ENCODE measurements at places on chromosomes 16 and 17.
A peak's percentile ranks its signal among the peaks of the same experiment; 100 is the strongest.

- DNase-seq: no peak
Measured at GRCh38 chr17:74031316-74032090, 172.0 kb upstream of the RPL38 start.

DNA sequence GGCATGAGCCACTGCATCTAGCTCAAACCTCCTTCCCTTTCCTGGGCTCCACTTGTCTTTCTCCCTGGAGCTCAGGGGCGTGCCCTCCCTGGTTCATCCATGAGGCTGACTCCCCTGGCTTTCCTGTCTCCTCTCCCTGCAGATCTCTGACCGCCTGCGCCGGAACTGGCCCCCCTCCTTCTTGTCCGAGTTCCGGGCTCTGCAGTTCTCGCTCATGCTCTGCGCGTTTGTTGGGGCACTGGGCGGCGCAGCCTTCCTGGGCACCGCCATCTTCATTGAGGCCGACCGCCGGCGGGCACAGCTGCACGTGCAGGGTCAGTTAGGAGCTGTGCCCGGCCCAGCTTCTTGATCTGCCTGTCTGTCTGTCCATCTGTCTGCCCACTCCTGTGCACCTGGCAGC, 1.2 kb upstream of the LAT start:
- no peak for DNase-seq

DNA sequence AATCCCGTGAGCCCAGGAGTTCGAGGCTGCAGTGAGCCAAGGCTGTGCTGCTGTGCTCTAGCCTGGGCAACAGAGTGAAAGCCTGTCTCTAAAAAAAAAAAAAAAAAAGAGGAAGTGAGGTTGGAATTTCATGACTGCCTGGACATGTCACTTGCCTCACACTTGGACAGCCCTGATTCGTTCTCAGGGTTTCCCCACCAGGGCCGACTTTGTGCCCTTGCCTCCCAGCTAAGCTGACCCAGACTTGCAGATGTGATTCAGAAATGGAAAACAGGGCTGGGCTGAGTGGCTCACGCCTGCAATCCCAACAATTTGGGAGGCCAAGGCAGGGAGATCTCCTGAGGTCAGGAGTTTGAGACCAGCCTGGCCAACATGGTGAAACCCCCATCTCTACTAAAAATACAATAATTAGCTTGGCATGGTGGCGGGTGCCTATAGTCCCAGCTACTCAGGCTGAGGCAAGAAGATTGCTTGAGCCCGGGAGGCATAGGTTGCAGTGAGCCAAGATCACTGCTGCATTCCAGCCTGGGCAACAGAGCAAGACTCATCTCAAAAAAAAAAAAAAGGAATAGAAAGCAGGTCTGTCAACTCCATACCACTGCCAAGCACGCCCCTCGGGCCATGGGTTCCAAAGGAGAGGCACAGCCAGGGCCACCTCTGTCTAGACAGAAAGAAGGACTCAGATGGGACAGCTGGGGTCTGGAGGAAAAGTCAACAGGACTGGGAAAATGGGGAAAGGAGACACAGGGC, 46.9 kb downstream of the SOCS1 start:
- no peak for DNase-seq

GRCh38 chr17:78706271-78706915, 75.7 kb downstream of the CYTH1 start:
- DNase-seq: no peak

GRCh38 chr16:29710227-29711219, 31.5 kb downstream of the QPRT start:
- DNase-seq: peak; percentile 61

- no peak for DNase-seq
Measured at GRCh38 chr17:1635675-1636465, 7.2 kb upstream of the SLC43A2 start.

- no peak for DNase-seq
Measured at GRCh38 chr17:37657202-37657601, 14.0 kb upstream of the DDX52 start.

- no peak for DNase-seq
Measured at GRCh38 chr17:61532826-61533225, 58.2 kb downstream of the NACA2 start.

GRCh38 chr16:27317320-27317719, 3.5 kb downstream of the IL4R start:
- DNase-seq: no peak

- DNase-seq: peak; percentile 40
Measured at GRCh38 chr16:71254832-71255525, 24.5 kb upstream of the HYDIN start.

- DNase-seq: peak; percentile 62
Measured at GRCh38 chr17:6479622-6480302, 35.5 kb downstream of the PIMREG start.

DNA sequence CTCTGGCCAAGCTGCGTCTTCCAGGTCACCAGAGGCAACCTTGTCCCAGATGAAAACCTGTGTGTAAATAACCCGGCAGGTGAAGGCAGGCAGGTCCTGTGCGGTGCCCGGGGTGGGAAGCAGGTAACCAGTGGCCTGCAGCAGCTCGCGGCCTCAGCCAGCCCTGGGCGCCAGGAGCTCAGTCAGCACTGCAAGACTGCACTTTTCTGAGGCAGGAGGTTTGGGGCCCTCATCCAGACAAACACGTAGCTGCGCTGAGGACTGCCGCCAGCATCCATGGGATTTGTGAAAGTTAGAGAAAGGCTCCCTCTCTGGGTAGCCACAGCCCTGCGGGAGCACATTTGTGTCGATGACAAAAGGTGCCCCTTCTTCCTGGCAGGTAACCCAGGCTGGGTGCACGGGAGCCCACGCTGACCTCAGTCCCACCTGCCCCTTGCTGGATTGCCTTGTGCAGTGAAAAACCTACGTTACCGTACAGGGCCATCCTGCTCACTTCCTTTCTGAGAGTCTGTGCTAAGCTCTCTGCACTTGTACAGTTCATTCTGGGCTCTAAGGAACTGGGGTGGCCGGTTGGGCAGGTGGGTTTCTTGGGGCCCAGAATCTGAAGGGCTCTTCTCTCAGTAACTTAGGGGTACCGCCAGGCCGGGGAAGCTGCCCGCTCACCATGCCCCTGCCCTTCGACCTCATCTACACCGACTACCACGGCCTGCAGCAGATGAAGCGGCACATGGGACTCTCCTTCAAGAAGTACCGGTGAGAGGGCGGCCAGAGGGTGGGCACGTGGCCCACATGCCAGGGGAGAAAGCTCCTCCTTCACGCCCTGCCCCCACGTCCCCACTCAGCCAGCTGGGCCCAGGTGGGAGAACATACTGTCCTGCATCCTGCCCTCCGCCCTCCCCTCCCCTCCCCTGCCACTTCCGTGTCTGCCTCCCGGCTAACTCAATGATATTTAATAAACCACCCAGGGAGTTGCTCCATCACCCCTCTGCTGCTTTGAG, 56.4 kb downstream of the MGAT5B start:
- DNase-seq: no peak

DNA sequence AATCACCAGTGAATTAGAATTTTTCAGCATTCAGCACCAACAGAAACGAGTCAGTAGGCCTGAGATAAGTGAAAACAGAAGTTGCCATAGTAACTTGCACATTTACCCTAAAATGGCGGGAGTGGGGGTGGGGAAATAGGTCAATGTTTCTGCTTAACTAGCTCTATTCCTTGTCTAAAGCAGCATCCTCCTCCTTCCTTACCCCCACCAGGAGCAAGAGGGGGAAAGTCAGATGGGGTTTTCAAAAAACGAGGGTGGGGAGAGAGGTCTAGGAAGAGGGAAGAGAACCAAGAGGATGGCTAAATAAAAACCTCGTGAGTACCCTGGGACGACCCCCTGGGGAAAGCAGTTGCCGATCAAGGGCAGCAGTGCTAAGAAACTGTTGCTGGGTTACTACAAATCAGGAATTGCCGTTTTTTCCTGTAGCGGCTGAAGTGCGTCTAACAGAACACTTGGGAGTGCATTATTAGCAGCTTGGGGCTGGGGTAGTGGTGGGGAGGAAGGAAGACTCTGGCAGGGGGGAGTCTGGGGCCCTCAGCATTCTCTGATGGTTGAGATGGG, 34.4 kb upstream of the MNT start:
- DNase-seq: peak; percentile 90

DNA sequence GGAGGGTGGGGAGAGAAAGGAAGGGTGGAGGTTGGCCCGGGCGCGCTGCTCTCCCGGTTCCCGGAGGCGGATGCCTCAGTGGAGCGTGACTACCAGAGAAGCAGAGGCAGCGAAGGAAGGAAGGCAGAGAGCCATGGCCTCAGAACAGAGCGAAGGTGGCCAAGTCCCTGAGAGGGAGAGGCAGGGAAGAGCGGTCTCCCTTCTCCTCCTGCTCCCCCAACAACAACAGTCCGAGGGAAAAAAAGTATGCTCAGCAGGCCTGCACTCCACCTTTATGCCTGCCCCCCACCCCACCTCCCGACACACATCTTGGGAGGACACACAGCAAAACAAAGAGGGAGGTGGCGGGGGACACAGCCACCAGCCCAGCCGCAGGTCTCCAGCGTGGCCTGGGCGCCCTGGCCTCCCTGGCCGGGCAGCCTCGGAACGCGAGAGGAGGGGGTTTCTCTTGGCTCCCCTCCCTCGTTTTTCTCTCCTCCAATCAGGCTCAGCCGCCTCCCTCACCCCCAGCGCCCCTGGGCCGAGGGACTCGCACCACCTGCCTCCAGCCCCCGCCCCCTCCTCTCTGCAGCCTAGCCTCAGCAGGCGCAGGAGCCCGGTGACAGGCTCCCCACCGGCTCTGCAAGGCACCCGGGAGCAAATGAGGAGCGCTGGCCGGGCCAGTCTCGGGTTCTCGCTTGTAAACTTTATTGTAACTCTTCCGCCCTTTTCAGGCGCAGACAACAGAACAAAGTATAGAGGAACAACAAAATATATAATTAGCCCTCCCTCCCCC, 1.1 kb upstream of the HOXB7 start:
- no peak for DNase-seq

DNA sequence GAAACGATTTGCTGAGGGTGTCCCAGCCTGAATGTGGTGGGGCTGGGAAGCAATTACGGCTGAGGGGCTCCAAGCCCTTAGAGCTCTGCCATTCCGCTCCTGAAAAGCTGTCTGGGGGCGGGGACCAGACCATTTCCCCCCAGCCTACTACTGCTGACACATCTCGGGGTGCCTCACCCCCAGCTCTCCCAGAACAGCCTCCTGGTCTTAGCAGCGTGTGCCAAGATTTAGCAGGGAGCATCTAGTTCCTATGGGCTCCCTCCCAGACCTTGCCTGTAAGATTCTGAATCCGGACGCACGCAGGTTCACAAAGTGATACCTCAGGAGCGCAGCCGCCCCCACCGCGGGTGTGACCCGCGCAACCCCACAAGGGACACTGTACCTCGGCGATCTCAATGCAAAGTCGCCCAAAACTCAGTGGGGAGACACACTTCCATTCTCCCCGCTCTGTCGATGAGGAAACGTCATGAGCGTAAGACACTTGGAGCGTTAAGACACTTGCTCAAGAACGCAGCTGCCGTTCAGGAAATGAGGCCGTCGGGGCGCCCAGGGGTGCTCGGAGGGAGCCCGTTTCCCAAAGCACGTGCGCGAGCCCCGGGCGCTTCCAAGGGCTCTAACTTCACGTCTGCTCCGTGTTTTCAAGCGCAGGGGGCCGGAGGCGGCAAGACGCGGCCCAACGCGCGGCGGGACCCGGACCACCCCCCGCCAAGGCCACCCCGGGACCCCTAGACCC, 629 bp downstream of the GEMIN4 start:
- peak; percentile 15 for DNase-seq

DNA sequence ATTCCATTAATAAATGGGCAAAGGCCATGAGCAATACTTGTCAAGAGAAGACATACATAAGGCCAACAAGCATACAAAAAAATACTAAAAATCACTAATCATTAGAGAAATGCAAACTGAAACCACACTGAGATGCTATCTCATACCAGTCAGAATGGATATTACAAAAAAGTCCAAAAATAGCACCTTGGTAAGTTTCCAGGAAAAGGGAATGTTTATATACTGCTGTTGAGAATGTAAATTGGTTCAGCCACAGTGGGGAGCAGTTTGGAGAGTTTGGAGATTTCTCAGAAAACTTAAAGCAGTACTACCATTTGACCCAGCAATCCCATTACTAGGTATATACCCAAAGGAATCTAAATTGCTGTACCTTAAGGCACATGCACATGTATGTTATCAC, 467.7 kb downstream of the CDH11 start:
- DNase-seq: no peak

GRCh38 chr17:29390851-29391631, 878 bp downstream of the TAOK1 start:
- DNase-seq: peak; percentile 72

- DNase-seq: no peak
Measured at GRCh38 chr16:88057656-88058055, 106.4 kb downstream of the BANP start.

DNA sequence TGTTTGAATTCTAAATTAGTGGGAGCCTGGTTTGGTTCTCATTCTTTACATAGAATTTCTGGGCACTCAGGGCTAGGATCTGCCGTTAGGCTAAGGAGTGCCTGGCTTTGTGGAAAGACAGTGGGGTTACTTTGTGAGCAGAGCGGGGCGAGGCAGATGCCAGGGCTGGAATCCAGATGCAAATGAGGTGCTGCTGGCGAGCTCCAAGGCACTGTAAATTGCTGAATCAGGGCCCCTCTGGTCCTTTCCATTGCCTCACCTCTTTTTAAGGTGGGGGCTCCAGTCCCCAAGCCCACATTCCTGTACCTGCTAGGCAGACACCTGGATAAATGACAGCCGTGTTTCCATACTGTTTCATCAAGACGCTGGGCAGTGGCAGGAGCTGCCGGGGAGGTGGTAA, 33.8 kb downstream of the PIPOX start:
- DNase-seq: no peak

DNA sequence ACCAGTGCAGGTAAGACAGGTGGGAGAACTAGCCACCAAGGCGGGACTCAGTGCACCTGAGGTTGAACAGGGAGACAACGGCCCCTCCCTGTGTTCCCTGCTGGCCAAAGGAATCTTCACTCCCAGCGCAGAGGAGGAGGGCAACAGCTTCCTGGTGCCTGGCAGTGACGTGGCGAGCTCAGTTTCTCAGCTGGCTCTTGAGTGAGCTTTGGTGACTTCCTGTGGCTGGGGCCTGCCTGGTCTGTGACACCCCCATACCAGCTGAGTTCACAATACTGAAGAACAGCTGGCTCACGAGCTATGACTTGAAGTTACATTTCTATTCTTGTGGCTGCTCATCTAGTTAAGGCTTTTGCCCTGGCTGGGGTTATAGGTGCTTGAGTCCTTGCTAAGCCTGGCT, 26.1 kb downstream of the WNT9B start:
- DNase-seq: no peak

DNA sequence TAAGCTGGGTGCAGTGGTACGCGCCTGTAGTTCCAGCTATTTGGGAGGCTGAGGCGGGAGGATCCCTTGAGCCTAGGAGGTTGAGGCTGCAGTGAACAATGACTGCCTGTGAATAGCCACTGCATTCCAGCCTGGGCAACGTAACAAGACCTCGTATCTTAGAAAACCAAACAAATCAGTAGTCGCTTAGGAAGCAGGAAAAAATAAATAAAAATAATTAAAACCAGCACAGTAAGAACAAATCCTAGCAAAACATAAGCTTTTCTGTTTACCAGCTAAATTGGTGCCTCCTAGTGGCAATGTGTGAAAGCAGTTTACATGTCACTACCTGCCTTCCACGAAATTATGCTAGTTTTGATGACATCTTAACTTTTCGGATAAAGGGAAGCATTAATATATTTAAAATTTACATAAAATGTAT, 1.3 kb downstream of the ARMC5 start:
- no peak for DNase-seq

Data from retina (tissue), 1 donor.